ENCODE measurements at places on chromosomes 1 and 21.
A peak's percentile ranks its signal among the peaks of the same experiment; 100 is the strongest.

DNA sequence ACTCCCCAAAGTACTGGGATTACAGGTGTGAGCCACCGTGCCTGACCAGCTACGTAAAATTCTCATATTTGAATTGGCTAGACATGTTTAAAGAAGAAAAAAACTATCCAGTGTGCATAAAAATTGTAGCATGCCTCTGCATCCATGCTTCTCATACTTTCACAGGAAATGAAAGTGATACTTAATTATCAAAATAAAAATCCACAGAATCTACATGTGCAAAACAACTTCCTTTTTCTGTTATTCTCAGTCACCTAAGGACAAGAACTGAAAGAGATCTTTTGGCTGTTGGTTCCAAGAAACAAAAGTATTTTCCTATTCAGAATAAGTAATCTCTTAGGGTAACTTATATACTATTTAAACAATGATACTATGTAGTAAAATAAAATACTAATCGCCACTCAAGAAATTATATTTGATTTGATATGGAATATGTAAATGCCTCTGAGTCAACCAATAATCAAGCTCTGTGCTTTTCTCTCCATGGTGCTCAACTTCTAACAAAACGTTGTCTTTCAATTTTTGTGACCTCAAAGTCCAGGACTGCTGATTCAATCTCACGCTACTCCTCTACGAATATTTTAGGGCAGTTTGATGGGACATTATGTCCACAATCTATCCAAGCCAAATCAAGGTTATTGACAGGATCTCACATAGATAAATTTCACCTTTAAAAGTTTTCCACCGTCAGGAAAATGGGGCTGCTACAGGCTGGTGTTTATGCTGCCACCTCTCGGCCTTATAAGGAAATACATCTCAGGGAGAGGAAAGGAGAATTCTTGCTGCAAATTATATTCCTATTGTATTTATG, 102.7 kb downstream of the ZNF281 start:
- DNase-seq = no peak

- no peak for DNase-seq
Measured at GRCh38 chr1:33047290-33047689, 10.6 kb upstream of the AK2 start.

- no peak for DNase-seq
Measured at GRCh38 chr1:210464519-210465039, 135.9 kb downstream of the HHAT start.

- peak; percentile 60 for DNase-seq
Measured at GRCh38 chr1:8424539-8425116, 106.7 kb downstream of the SLC45A1 start.

- DNase-seq = no peak
Measured at GRCh38 chr1:225998560-225999226, 450 bp downstream of the SDE2 start.

All from activated T-cell treated with anti-CD3 and anti-CD28 coated beads, Interleukin-2, amount 50 U/mL, for 1 hour (primary cell).